ENCODE measurements at places on chromosomes 2 and 18. TPM values are rescaled to one million over a fixed set of nuclear protein-coding genes. Genes with fewer than 3 reads are reported as not detected.

The CTNNA2 gene
- 124 TPM for total RNA-seq

The MPP4 gene
- total RNA-seq, result 0.56 TPM

The CLHC1 gene
- total RNA-seq, result 27.4 TPM

The PRKAG3 gene
- not detected for total RNA-seq

The PROC gene
- 2.7 TPM for total RNA-seq
